ENCODE measurements at places on chromosomes 16 and 17.

GRCh38 chr16:27691721-27692120 lies 141.8 kb downstream of the KATNIP start:
- DNase-seq, result no peak

- DNase-seq, result no peak
Measured at GRCh38 chr16:65666132-65666941, 544.5 kb upstream of the CDH11 start.

- DNase-seq, result no peak
Measured at GRCh38 chr17:71869841-71870545, 250.8 kb upstream of the SOX9 start.

DNA sequence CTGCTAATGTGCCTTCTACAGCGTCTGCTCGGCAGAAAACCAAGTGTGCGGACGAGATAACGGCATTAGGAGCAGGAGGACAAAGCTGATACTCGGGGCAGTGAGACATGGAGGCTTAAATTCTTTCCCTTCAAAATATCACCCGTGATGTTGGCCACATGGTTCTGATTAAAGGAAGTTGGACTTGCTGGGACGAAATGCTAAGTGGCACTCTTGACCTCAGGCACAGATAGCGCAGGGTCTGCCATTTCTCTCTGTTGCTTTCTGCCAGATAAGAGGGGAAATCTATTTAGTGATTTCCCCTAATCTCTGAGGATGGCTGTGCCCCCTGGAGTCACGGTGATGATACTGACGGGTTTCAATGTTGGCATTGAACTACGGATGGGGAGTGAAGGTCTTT lies 509.6 kb upstream of the EEF2KMT start:
- no peak for DNase-seq

DNA sequence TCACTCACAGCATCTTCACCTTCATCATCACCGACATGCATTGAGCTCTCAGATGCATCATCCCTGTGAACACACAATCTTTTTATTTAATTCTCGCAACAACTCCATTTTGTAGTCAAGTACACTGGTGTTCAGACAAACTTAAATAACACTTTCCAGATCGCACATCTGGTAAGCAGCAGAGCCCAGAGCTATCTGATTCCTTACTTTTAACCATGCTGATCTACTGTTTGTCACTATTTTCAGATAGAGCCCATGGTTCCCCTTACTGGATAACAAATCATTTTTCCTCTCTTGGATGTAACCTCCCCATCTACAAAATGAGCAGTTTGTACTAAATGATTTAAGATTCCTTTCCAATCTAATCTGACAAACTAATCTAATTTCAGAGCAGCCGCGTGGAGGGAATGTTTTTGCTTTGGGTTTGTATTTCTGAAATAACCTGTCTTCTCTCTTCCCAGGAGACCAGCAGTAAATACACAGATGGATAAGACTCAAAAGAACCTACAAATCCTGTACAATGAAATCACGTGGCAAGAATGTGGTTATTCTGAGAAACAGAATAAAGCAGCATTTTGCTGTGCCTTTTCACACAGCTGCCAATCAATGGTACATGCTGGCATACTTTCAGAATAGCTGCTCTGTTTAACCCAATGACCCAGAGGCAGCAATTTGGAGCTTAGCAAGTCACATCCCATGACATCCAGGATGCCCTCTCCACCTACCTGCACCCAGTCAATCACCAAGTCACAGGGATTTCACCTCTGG lies 72.9 kb upstream of the CCL2 start:
- DNase-seq, result no peak

DNA sequence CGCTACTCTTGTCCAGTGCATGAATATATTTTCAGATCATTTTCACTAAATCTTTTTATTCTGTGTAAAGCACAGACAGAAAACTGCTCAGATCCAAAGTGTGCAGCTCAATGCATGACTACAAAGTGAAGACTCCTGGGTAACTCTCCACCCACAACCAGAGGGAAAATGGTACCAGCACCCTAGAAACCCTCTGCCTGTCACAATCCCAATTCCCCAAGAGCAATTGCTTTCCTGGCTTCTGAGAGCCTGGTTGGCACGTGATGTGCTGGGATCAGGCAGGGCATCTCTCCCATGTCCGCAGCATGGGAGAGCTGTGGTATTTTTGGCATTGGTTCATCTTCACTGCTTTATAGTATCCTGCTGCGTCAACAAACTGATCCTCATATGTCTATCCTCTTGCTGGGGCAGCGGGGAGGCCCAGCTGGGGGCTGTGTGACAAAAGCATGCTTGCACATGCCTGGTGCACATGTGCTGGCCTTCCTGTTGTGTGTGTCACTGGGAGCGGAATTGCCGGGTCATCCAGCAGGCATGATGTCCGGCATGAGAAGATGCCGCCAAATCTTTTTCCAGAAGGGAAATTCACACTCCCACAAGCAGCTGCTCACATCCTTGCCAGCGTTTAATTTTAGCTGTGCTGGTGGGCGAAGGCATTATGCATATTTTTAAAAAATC lies 278.9 kb upstream of the FOXF1 start:
- no peak for DNase-seq

GRCh38 chr17:73284354-73284753 lies 22.7 kb upstream of the CPSF4L start:
- no peak for DNase-seq

- no peak for DNase-seq
Measured at GRCh38 chr16:4677390-4677789, 16.0 kb upstream of the NUDT16L1 start.

DNA sequence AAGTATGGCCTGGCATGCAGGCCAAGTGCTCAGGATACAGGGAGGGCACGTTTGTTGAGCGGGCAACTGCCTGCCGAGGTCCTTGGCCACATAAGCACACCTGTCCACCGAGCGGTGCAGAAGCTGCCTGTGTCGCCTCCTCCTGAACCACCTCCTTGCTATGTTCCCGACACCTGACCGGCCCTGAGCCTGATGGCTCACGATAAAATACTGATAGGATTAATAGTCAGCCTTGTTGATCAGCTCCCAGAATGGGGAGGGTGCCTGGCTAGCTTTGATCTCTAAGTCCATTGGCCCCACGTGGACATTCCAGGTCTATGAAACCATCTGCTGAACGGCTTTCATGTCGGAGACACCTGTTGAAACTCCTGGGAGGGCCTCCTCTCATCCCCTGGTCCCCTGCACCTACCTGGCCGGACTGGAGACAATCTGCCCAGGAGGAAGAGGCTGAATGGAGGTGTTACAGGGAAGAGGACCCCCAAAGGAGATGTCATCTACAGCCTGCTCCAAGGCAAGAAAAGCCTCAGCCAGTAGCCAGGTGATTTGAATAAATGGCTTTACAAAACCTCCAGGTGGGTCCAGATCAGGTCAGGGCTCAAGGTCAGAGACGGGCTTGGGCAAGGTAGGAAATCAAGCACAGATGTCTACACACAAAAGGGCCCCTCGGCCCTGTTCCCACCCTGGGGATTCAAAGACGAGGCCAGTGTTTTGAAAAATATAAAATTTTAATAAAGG lies 33.4 kb downstream of the AXIN2 start:
- DNase-seq, result no peak

DNA sequence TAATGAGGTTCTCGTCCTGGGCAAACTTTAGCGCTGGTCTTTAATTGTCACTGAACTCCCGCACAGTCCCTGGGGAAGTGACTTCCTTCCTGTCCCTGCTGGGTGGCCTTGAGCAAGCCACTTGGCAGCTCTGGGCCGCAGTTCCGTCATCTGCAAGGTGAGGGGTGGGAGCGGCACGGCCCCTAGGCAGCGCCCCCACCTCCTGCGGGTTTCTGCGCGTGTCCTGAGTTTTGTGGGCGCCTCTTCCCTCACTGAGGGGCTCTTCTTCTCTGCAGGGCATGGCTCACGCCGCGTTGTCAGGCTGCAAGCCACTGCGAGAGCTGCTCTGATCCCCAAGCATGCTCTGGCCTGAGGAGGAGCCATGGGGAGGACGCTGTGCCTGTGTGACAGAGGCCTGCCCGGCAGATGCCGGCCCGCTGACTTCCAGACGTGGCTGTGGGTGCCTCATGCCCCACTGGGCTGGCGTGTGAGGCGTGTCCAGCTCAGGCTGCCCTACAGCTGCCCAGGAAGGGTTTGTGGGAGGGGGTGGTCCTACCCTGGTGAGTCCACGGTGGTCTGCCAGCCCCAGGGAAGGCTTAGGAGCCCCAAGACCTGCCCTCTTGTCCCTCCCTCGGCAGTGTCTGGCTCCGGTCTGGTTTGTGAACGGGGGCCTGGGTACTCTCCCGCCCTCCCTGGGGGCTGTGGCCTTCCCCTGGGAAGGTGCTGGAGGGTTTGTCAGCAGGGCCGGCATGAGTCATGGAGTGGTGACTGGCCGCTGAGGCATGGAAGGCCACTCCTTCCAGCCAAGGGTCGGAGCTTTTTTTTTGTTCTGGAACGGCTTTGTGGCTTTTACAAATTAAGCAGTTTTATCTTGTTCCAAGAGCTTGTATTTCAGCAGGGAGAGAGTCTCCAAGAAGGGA lies 182.0 kb downstream of the SEC14L1 start:
- peak; percentile 29 for DNase-seq

- no peak for DNase-seq
Measured at GRCh38 chr16:8678068-8678927, 3.9 kb downstream of the ABAT start.

DNA sequence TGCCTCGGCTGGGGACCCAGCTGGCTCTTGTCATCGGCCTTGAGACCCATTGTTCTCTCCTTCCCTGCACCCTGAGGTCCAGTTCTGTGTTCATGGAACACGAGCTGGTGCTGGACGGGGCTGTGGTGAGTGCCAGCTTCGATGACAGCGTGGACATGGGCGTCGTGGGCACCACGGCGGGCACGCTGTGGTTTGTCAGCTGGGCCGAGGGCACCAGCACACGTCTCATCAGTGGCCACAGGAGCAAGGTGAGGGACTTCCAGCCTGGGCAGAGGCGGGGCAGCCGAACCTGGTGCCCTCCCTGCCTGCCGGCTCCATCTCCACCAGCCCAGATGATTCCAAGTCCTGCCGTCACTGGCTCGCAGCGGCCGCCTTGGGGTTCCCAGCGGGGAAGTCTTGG lies 5.3 kb upstream of the RHOT2 start:
- no peak for DNase-seq

- DNase-seq, result peak; percentile 22
Measured at GRCh38 chr16:19411298-19411697, 6.4 kb upstream of the TMC5 start.

DNA sequence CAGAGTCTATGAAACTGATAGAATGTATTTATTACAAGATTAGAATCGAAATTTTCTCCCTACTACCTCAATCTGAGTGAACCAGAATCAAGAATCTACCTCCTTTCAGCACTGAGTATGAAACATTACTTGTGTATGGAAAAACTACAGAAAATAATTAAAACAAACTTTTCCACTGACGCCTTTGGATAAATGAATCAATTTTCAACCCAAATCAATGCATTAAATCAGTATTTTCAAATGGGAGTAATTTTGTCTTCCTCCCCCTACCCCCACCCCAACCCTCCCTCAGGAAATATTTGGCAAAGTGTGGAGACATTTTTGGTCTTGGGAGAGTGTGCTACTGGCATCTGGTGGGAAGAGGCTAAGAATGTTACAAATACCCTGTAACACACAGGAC lies 7.8 kb upstream of the ABCA10 start:
- no peak for DNase-seq

GRCh38 chr16:59088431-59088830 lies 354.3 kb upstream of the GOT2 start:
- DNase-seq, result no peak

GRCh38 chr17:76268015-76268749 lies 3.0 kb downstream of the UBALD2 start:
- DNase-seq, result peak; percentile 51

DNA sequence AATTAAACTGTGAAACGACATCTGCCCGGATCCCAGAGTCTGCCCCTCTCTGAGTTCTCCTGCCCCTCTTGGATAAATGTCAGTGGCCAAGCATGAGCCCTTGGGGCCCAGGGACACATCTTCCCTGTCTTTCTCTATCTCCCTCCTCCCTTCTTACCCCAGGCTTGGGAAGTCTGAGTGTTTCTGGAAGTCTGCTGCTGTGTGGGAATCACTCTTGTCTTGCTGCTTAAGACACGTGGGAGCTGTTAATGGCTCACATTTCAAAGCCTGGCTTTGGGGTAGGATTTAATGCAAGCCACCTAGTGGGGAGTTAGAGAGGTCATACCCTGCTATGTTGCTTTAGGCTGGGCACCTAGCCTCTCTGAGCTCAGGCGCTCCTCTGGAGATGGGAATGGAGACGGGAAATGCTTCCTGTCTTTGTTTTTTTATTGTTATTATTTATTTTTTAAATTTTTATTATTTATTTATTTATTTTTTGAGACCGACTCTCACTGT lies 218.5 kb upstream of the CIBAR2 start:
- peak; percentile 87 for DNase-seq

GRCh38 chr17:17737961-17738894 lies 57.0 kb downstream of the RAI1 start:
- DNase-seq, result no peak

GRCh38 chr17:74604200-74604599 lies 12.1 kb upstream of the CD300LD start:
- no peak for DNase-seq

- DNase-seq, result peak; percentile 30
Measured at GRCh38 chr16:29760567-29761279, 14.9 kb upstream of the C16orf54 start.

DNA sequence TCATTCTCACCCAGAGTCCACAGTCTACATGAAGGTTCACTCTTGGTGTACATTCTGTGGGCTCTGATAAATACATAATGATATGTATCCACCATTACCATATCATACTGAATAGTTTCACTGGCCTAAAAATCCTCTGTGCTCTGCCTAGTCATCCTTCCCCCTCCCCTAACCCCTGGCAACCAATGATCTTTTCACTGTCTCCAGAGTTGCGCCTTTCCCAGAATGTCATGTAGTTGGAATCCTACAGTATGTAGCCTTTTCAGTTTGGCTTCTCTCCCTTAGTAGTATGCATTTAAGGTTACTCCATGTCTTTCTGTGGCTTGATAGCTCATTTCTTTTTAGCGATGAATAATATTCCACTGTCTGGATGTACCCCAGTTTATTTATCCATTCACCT lies 101.3 kb downstream of the NOG start:
- no peak for DNase-seq

GRCh38 chr17:81920612-81921536 lies 2.9 kb upstream of the SIRT7 start:
- no peak for DNase-seq

- peak; percentile 92 for DNase-seq
Measured at GRCh38 chr16:85611444-85612190, 1.5 kb upstream of the GSE1 start.

GRCh38 chr16:17275076-17276009 lies 195.4 kb downstream of the XYLT1 start:
- no peak for DNase-seq

DNA sequence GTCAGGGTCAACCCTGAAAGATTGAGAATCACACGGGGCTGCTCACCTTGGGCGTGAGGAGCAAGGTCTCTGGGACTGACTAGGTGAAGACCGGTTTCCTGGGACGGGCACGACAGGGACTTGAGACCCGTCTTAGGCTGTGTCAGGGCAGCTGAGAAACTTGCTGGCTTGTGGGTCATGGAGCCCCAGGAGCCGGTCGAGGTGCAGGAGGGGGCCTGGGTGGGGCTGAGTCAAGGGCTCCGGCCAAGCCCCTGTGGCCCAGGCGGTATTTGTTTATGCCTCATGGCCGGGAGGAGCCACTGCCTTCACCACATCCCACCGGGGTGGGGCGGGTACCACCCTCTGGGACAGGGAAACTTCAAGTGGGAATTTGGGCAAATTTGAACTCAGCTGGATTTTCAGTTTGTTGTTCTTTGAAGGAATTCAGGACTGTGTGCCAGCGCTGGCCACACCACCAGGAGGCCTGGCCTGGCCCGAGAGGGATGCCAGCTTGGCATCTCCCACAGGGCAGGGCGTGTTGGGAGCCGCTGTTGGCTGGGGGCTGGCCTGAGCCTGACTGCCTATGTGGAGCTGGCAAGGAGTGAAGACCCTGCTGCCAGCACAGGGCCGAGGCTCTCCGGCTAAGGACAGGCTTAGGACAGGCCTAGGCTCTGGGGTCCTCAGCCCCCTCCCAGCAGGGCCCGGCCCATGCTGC lies 116.1 kb downstream of the METRNL start:
- DNase-seq, result no peak
